Activated T-helper 9 cell treated with anti-CD3 and anti-CD28 coated beads, Interleukin-2, amount 50 U/mL, for 16 hours (primary cell): ENCODE measurements at places on chromosomes 5 and 9.

GRCh38 chr5:42720251-42720650 is 36.4 kb upstream of the CCDC152 start:
- DNase-seq: no peak

GRCh38 chr9:114291064-114291474 is 31.8 kb upstream of the ORM1 start:
- peak; percentile 59 for DNase-seq

- no peak for DNase-seq
Measured at GRCh38 chr9:3912817-3913216, 387.0 kb upstream of the RFX3 start.

DNA sequence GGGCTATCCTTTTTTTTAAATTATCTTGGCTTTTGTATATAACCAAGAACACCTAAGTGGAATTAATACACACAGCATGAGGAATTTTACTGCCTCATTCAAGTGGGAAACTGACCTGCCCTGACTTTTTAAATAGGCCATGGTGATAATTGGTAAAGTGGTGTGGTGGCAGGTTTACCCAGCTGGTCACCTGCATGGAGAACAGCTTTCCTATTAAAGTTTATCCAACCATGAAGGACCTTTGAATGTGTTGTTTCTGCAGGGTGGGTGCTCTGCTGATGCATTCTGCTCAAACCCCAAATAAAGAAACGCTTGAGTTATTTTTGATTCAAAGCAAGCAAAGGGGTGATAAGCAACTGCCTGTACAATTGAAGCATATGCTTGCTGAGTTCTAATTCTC is 261.0 kb upstream of the GRIN3A start:
- no peak for DNase-seq

- no peak for DNase-seq
Measured at GRCh38 chr5:109853377-109853776, 163.7 kb downstream of the MAN2A1 start.

- no peak for DNase-seq
Measured at GRCh38 chr5:88480801-88481499, 212.3 kb upstream of the TMEM161B start.

DNA sequence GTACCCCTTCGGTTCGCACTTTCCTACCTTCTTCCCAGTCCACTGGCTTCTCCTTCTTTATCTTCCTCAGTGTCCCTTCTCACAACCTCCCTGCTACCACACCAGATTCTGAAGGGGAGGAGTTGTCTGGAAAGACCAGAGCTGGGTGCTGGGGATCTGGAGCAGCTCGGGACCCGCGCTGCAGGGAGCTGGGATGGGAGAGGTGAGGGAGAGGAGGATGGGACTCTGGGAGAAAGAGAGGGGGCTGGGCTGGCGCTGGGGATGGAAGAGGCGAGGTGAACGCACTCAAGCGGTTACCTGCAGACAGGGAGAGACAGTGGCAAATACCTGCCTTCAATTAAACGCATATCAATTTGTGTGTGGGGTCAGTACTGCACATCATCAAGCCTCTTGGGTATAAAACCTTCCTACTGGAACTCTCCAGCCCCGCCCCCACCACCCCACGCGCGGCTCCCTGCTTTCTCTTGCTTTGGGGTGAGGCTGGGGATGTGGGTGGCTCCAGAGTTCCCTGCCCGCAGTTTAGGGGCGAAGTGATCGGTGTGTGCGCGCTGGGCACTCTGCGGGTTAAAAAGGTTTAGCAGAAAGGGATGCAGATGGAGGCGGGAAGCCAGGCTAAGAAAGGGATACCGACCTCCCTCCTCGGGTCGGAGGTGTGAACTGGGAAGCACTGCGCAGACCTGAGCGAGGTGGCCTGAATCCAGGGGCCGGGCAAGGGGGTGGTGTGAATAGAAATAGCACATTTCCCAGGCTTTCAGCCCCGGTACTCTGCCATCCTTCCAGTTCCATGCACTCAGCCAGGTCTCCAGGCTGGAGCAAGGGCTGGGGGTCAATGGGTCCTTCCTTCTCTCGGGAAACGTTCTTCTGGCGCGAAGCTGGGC is 977 bp upstream of the PAM start:
- no peak for DNase-seq

- DNase-seq: no peak
Measured at GRCh38 chr5:140633501-140633900, 526 bp upstream of the CD14 start.

GRCh38 chr5:67414712-67415111 is 218.1 kb upstream of the CD180 start:
- no peak for DNase-seq

DNA sequence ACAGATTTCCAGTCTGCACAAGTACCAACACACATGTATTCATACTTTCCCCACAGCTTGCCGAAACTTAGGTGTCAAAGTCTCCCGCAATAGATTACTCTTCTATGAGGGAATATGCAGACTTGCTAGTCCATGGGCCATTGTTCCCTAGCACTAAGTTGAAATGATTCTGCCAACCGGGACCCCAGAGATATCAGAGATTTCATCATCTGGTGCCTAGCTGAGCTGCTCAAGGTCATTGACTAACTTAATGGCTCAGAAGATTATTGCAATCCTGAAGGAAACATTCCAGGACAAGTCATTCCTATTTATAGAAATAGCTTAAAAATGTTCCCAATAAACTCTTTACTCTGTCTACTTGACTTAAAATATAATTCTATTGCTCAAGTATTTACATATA is 202.6 kb downstream of the PIK3R1 start:
- no peak for DNase-seq

GRCh38 chr5:170402508-170402907 is 13.3 kb upstream of the KCNMB1 start:
- no peak for DNase-seq

DNA sequence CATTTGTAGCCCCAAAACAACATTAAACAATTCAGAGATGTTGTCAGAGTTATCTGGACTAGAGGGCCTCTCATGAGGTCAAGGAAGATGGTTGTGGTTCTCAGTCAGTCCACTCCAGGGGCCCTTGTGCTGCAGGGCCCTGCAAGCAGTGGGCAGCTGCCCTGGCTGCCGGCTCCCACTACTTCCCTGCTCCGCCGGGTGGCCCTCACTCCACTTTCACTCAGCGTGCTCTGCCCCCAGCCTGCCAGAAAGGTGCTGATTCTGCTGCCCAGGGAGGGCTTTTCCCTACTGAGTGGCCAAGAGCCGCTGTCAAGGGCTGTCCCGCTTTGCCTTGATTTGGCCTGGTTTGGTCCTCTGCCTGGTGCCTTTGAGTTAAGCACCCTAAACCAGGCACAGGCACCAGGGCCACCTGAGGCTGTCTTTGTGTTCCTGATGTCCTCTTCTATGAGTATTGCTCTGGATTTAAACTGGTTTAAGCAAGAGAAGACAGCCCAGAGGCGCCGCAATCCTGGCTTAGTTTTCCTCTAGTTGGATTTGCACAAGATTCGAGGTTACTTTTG is 117.2 kb downstream of the GADD45G start:
- DNase-seq: no peak

- no peak for DNase-seq
Measured at GRCh38 chr9:109011231-109011671, 2.0 kb downstream of the CTNNAL1 start.

DNA sequence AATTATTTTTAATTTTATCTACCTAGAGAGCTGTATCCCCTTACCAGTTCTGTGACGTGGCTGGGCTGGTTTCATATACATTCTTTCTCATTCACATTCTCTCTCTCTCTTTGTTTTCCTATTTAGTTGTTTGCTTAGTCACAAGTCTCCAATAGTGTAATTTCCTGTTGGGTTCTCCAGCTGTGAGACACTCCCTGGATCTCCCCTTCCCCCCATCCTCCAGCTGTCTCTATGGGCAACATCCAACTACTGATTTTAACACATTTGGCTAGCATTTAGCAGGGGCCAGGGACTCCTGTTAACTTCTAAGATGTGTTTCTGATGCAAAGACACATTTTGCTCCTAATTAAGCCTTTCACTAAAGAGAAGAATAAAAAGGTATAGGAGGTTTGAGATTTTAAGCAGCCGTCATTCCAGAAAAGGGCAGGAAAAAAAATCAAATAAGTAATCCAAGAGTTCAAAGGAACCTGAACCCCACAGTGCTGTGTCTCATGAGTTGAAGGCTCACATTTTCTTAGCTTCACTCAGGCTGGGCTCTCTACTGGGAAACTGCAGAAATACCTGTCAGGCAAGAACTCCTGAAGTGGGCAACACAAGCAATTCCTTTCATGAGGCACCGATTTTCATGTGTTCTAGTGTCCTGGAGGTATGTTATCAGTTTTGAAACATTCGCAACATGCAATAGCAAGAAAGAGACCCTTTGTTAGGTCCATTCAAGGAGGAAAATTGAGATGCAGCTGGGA is 198.7 kb upstream of the C9orf72 start:
- DNase-seq: no peak

- DNase-seq: peak; percentile 73
Measured at GRCh38 chr9:124202447-124202971, 55.2 kb upstream of the NEK6 start.

- no peak for DNase-seq
Measured at GRCh38 chr5:34511915-34512314, 144.2 kb upstream of the RAI14 start.

DNA sequence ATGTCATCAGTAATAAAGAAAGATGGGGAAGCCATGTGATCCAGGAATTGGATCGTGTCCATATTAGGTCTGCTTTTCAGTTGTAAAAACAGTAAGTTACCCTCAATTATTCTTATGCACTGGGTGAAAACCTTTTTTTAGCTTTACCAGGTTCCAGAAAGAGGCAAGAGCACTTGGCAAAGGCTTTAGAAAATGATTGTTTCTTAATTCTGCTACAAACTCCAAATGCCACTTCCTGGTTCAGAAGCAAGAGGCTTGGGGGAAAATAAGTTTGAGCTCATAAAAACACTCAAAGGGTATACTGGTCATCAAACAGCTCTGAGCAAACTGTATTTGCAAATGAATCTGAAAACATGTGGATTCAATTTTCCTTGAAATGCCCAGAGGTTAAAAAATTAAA is 615.6 kb downstream of the EBF1 start:
- no peak for DNase-seq

DNA sequence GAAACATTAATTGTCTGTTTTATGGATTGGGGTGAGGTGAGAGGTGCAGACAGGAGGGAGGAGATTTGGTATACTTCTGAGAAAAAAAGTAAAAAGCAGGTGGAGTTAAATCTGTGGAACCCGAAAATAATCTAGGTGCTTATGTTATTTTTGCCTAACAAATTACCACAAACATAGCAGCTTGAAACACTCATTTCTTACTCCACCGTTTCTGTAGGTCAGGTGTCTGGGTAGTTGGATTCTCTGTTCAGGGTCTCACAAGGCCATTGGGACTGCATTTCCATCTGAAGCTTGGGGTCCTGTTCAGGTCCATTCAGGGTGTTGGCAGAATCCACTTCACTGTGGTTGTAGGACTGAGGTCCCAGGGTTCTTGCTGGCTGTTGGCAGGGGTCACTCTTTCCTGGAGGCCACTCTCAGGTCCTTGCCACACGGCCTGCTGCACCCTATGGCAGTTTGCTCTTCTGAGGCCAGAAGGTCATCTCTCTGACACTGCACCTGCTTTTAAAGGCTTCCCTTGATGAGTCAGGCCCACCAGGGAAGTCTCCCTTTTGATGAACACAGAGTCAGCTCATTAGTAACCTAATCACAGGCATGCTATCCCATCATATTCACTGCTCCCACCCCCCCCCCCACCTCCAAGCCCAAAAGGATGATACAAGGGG is 82.2 kb downstream of the TRIO start:
- DNase-seq: no peak

- no peak for DNase-seq
Measured at GRCh38 chr5:144117412-144117811, 53.0 kb downstream of the YIPF5 start.

DNA sequence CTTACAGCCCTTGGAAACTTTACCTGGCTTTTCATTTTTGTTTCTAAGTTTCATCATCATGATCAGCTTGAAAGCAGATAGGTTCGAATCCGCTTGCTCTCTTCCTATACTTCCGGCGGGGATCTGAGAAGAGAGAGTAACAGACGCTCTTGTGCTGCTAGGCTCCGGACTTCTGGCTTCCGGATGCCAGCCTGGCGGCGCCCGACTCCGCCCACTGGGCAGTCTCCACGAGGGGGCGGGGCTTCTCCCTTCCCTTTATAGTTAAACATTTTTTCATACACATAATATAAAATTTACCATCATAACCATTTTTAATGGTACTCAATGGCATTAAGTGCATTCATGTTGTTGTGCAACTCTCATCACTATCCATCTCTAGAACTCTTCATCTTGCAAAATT is 49.5 kb upstream of the ELOVL7 start:
- no peak for DNase-seq

GRCh38 chr9:14992081-14992480 is 81.9 kb upstream of the FREM1 start:
- DNase-seq: no peak

DNA sequence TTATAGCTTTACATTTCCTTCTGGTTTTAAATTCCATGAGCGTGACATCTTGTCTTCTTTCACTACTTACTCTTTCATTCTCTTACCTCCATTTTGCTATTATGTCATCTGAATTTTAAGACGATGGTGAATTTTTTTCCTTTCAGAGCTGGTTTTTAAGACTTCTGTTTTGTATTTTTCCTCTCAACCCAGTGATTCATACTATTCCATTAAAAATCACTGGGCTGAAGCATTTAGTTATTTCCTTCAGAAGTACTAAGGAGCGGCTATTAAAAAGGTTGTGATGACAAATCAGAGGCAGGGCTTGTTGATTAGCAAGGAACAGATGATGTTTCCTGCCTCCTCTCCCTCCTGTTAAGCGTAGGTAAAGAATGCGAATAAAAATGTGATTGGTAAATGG is 16.5 kb downstream of the AGXT2 start:
- DNase-seq: no peak

DNA sequence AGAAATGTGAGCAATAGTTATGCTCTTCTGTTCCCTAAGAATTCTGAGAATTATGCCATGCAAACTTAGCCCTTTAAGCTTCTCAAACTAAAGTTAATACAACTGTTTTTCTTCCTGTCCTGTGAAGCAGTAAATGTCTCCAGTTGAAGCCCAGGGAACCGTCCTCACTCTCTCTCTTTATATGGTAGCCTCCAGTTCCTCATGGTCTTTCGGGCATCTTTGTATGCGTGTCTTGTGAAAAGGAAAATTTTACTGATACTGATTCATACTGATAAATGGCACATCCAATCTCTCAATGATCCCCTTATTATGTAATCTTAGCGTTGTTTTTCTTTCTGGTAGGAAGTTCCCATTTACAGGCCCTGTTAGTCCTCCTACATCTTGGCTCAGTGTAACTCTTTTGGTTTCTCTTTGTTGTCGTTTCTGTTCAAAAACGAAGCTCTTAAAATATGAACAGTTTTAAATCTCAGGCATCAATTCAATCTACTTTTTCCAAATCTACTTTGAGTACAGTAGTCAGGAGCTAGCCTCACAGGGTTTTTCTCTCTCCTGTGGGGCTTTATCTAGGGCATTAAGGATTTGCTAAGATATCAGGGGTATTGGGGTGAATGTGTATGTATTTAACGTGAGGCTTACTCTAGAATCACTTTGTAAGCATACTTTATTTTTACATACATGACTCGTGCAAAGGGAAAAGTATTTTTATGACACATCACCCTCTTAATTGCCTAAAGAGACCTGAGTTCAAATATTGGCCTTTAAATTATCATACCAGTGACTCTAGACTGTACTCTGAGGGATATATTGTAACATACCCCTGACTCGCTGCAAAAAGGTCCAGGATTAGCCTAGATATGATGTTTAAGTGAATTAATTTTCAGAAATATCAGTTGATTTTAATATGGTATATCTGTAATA is 258.0 kb downstream of the NR3C1 start:
- DNase-seq: no peak

GRCh38 chr9:27591093-27591492 is 17.8 kb upstream of the C9orf72 start:
- no peak for DNase-seq

- DNase-seq: no peak
Measured at GRCh38 chr5:36886791-36887190, 10.2 kb downstream of the NIPBL start.

GRCh38 chr5:31990701-31991110 is 183.4 kb downstream of the GOLPH3 start:
- no peak for DNase-seq
